Activated naive CD4-positive, alpha-beta T cell treated with anti-CD3 and anti-CD28 coated beads, Interleukin-2, amount 10 ng/mL, durations not matched to agents 7 days and 5 days (primary cell): ENCODE measurements at places on chromosomes 13 and 19.

DNA sequence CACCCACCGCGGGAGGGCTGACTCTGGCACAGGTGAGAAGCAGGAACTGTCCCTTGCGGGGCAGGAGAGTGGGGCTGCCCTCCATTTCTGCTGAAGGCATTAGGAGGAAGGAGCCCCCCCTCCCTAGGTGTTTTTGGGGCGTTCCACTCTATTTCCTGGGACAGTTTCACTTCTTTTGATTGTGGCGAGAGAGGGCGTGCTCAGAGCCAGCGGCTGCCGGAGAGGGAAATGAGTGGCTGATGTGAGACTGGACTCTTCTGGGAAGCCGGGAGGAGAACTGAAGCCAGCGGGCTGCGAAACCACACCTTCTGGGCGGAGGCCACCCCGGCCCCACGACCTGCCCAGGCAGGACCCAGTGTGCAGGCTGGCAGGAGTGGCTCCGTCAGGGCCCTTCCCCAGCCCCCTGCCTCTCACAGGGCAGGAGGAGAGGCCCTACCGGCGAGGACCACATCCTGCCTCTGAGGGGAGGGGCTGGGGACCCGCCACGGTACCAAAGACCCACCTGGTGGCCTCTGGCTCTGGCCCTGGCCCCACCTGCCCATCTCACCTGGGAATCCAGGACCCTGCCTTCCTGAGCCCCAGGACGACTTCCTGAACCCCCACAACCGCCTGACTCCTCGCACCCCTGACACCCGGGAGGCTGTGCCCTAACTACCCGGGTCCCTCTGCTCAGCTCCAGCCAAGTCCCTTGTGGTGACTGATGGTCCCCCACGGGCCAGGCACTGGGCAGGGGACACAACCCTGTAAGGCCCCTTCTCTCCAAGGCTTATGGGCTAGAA lies 25.9 kb downstream of the MPND start:
- H3K36me3 ChIP-seq: peaks cover 23% of the 10 kb centered on the region
- peak; percentile 93 for DNase-seq
- no peaks in the 10 kb centered on the region for H3K27me3 ChIP-seq
- peak overlapping the region; percentile 97 for H3K27ac ChIP-seq
- peak overlapping the region; percentile 70 for H3K4me3 ChIP-seq

DNA sequence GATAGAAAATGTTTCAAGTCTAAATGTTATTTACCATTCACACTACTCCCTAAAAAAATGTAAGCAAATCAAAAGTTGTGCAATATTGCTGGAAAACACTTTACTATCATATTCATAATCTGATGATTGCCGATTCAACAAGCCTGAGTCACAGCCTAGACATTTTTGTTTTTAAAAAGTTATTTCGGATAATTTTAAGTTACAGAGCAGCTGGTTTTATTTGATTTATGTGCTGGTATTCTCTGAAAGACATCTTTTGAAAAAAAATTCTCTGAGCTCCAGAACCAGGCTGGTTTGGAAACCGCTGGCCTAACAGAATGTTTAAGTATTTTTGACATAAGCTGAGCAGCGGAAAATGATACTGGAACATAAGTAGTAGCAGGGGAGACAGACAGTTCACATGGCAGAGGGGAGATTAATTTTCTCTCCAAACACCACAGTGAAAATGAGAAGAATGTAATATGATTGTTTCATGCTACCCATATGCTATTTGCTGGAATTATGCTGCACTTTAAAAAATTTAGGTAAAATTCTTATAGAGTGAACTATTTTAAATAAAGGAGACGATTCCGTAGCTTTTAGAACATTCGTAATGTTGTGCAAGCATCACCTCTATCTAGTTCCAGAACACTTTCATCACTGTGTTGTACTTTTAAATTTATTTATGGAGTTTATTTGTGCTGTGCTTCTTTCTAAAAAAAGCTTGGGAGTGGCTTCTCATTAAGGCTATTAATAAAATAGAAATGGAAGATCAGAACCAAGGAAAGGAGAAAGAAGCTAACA lies 36.1 kb downstream of the TBC1D4 start:
- H3K4me1 ChIP-seq: no peaks in the 10 kb centered on the region
- no peak for DNase-seq
- H3K27me3 ChIP-seq: peaks cover 7% of the 10 kb centered on the region
- no peaks in the 10 kb centered on the region for H3K36me3 ChIP-seq
- H3K4me3 ChIP-seq: no peak overlapping the region
- no peak overlapping the region for H3K27ac ChIP-seq

DNA sequence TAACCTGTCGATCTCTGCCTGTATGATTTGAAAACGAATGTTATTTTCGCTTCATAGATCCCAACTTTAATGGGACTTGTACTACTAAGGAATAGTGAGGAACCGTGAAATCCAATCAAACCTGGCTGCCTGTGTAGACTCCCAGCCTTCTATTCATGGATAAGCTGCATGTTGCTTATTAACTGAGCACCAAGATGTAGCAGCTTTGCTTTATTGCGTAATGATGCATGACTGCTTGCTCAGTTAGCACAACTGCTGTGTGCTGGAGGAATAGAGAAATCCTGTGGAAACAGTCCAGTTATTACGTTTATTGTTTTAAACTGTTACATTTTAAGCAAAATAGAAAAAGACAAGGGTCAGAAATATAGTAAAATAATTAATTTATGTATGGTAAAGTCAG lies 108.2 kb downstream of the SHISA2 start:
- no peak overlapping the region for H3K27ac ChIP-seq
- no peak for DNase-seq
- peaks cover 12% of the 10 kb centered on the region for H3K4me1 ChIP-seq
- peaks cover 22% of the 10 kb centered on the region for H3K27me3 ChIP-seq

GRCh38 chr13:85406269-85406975 lies 392.8 kb downstream of the SLITRK6 start:
- H3K27ac ChIP-seq: no peak overlapping the region
- H3K36me3 ChIP-seq: no peaks in the 10 kb centered on the region
- no peak overlapping the region for H3K4me3 ChIP-seq
- H3K4me1 ChIP-seq: no peaks in the 10 kb centered on the region
- no peaks in the 10 kb centered on the region for H3K27me3 ChIP-seq

DNA sequence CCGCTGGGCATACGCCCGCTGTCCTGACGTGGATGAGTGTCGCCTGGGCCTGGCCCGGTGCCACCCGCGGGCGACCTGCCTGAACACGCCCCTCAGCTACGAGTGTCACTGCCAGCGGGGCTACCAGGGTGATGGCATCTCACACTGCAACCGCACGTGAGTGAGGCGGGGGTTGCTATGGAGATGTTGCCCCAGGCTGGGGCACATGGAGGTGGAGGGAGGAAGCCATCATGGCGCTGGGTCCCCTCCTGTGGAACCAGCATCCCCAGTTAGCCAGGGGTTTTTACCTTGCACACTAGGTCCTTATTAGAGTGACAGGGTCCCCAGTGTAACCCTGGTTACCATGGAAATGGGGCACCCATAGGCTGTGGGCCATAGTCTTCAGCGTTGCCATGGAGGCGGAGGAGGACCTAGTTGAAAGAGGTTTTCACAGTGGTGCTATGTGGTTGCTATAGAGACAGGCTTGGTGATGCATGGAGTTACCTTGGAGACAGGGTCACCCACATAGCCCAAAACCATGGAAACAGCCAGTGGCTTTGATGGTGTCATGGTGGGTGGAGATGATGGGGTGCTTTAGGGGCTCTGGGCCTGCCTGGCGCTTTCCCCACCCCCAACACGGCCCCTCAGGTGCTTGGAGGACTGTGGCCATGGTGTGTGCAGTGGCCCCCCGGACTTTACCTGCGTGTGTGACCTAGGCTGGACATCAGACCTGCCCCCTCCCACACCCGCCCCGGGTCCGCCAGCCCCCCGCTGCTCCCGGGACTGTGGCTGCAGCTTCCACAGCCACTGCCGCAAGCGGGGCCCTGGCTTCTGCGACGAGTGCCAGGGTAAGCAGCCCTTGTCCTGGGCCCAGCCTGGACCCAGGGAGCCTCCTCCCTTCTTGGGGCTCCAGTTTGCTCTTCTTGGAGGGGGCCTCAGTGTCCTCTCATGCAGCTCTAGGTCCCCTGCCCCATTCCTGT lies 27.1 kb downstream of the MEGF8 start:
- no peaks in the 10 kb centered on the region for H3K27me3 ChIP-seq
- H3K36me3 ChIP-seq: no peaks in the 10 kb centered on the region
- no peak overlapping the region for H3K27ac ChIP-seq
- H3K4me1 ChIP-seq: no peaks in the 10 kb centered on the region
- peak; percentile 26 for DNase-seq

DNA sequence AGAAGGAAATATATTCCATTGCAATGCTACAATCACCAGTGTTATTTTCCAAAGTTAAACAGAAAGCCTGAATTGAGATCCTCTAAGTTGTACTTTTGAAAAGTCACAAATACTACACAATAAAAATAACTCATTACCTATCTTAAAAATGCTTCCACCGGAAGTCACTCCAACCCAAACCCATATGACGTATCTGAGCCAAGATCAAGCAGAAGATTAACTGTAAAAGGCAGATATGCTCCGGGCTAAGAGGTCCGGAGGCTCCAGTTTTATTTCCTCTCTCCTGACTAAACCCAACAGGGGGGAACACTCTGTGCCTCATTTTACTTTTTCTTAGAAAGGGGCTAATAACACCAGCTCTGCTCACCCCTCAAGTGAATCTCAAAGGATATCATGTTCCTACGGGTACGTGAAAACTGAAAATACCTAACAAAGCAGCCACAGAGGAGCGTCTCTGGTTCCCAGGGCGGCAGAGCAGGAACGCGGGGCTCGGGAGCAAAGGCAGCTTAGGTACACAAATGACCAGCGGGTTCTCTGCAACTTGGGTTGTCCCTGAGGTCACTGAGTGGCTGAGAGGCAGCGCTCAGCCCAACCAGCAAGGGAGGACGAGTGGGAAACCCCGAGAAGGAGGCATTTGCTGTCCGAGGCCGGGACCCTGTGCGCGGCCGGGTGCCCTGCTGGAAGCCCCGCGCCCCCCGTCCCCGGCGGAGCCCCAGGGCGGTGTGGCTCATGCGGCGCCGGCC lies 750 bp downstream of the RAB20 start:
- peaks cover 44% of the 10 kb centered on the region for H3K4me1 ChIP-seq
- H3K4me3 ChIP-seq: peak overlapping the region; percentile 79
- DNase-seq: peak; percentile 27
- H3K27me3 ChIP-seq: peaks cover 54% of the 10 kb centered on the region
- H3K27ac ChIP-seq: peak overlapping the region; percentile 58
- peaks cover 10% of the 10 kb centered on the region for H3K36me3 ChIP-seq

DNA sequence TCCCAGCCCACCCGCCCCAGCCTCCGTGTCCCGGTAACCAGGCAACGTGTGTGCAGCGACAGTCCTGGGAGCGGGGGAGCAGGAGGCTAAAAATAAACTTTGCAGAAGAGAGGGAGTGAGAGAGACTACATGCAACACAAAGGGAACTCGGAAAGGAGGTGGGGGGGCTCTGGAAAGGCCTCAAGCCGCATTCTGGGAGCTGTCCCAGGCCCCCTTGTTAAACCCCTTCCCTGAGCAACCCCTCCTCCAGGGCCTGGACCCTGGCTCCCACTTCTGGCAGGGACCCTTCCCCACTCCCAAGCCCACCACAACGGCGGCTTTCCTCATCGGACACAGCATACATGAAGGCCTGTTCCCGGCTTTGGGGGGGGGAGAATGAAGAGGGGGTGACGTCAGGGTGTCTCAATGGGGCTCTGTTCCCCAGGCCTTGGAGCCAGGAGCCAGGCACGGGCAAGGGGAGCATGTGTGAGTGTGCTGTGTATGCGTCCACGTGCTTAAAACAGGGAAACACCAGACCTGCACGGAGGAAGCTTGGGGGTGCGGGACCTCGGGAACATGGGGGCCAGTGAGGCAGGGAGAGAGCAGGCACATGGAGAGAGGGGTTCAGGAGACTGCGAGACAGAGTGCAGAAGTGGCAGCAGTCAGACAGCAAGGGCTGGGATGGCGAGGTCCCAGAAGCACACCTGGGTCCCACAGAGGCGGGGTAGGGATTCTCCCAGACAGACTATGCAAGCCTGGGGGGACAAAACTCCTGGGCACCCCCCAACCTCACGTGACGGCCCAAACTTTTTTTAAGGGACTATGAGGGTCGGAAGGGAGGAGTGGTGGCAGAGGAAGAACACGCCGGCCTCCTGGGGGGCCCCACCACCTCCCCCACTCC lies 2.3 kb downstream of the ERF start:
- H3K27me3 ChIP-seq: peaks cover 23% of the 10 kb centered on the region
- H3K4me1 ChIP-seq: peaks cover 41% of the 10 kb centered on the region
- no peak for DNase-seq
- peak overlapping the region; percentile 87 for H3K4me3 ChIP-seq

DNA sequence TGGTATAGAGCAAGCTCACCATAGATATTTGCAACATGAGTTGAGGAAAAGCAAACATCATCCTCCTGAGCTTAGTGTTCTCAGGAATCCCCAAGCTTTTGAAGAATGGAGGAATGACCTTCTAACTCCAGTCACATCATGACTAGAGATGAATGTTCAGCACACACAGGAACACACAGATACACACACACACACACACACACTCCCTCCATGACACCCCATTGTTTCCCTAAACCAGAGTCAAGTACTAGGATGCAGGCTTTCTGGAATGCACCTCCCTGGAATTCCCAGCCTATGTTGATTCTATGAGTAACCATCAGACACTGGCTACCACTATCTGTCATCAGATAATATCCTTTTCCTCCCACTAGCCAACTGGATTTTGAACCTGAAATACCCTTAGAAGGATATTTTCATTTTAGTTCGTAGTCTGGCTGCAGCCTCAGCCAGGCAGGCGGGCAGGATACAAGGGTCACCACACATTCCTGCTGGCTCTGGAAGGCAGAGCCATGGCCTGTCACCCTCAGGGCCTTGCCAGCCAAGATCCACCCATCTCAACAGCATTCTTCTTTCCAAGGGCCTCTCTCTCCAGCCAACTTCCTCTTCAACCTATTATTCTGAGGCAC lies 162.4 kb downstream of the FOXO1 start:
- peaks cover 3% of the 10 kb centered on the region for H3K27me3 ChIP-seq
- no peak for DNase-seq
- no peak overlapping the region for H3K27ac ChIP-seq
- H3K4me3 ChIP-seq: no peak overlapping the region

GRCh38 chr19:44700547-44700946 lies 1.6 kb downstream of the CEACAM16 start:
- peaks cover 36% of the 10 kb centered on the region for H3K27me3 ChIP-seq
- no peaks in the 10 kb centered on the region for H3K36me3 ChIP-seq
- no peak overlapping the region for H3K27ac ChIP-seq
- H3K4me3 ChIP-seq: no peak overlapping the region

GRCh38 chr13:98492335-98493041 lies 84.4 kb downstream of the STK24 start:
- H3K36me3 ChIP-seq: peaks cover 19% of the 10 kb centered on the region
- H3K4me3 ChIP-seq: no peak overlapping the region
- DNase-seq: no peak
- no peaks in the 10 kb centered on the region for H3K27me3 ChIP-seq

DNA sequence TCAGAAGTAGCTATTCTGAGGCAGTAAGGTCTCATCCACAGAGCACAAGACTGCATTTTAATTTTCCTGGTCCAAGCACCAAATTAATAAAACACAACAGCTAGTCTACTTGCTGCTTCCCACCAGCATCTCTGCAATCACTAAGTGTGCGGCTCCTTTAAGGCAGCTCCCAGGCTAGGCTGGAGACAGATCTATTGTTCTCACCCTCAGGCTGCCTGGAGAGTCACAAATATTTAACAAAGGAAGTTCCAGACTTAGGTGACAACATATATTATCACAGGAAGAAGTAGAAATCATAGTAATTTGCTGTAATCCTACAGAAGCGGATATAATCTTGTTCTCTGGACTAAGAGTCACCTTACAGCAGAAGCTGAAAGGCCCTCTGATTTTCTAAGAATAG lies 2.2 kb upstream of the EID2 start:
- peaks cover 81% of the 10 kb centered on the region for H3K4me1 ChIP-seq
- H3K27ac ChIP-seq: peak overlapping the region; percentile 30
- no peak for DNase-seq
- H3K4me3 ChIP-seq: no peak overlapping the region
- peaks cover 12% of the 10 kb centered on the region for H3K36me3 ChIP-seq
